ENCODE measurements at places on chromosomes 11 and 22.

- DNase-seq, result no peak
Measured at GRCh38 chr11:77204754-77205466, 76.9 kb downstream of the MYO7A start.

- no peak for DNase-seq
Measured at GRCh38 chr11:6320411-6321155, at the start of gene CAVIN3. Gene CAVIN3, minus strand, starts transcription at chr11:6320501. Its CDS starts 25 bp downstream, at chr11:6320476.

DNA sequence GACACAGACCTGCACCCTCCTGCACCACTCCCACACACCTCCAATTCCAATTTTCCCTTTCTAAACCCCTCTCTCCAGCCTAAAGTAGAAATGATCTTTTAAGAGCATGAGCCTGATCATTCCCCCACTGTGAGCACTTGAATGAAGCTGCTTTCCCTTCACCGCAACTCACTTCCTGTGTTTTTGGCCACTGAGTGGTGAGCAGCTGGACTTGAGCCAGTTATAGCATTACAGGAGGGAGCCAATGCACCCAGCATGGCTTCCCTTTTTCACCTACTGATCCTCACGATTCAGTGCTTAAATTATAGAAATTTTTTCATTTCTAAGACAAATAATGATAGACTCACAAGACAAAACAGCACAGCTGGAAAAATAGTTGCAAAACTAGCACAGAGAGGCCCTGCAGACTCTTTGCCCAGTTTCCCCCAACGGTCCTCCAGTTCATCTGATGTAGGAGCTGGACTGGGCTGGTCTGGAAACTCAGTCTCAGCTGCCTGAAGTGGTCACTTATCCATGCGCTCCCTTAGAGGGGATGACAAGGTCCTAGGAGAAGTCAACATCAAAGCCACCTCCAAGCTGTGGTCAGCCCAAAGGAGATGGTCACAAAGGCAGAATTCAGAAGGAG lies 9.7 kb upstream of the APOL4 start:
- DNase-seq, result no peak

GRCh38 chr11:61173456-61173855 lies 12.2 kb upstream of the VPS37C start:
- no peak for DNase-seq

DNA sequence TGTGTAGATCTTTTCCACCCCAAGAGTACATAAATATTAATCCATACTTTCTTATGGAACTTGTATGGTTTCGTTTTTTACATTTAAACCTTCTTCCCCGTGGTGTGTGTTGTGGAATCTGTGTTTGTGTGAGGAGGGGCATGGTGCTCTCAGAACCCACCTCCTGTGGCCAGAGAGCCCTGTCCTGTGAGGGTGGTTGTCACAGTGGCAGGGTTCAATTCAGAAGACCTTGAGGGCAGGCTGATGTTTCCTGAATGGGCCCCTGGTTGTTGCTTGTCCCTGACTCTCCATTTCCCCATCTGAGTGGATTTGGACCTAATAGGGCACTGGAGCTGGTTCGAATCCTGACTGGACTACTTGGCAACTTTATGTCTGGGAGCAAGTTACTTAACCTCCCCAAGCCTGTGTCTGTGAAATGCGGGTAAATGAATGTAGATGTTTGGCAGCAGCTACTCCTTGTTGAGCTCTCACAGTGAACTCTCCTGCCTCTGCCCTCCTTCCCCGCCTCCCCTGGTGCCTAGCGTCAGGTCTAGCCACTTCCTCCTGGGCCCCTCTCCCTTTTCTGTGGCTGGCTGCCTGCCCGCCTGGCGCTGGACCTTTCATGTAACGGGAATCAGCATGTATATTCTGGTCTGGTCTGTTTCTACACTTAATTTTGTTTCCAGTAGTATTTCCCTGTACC lies 7.3 kb downstream of the NEAT1 start:
- no peak for DNase-seq

- DNase-seq, result no peak
Measured at GRCh38 chr11:123173040-123173855, 21.8 kb downstream of the CLMP start.

DNA sequence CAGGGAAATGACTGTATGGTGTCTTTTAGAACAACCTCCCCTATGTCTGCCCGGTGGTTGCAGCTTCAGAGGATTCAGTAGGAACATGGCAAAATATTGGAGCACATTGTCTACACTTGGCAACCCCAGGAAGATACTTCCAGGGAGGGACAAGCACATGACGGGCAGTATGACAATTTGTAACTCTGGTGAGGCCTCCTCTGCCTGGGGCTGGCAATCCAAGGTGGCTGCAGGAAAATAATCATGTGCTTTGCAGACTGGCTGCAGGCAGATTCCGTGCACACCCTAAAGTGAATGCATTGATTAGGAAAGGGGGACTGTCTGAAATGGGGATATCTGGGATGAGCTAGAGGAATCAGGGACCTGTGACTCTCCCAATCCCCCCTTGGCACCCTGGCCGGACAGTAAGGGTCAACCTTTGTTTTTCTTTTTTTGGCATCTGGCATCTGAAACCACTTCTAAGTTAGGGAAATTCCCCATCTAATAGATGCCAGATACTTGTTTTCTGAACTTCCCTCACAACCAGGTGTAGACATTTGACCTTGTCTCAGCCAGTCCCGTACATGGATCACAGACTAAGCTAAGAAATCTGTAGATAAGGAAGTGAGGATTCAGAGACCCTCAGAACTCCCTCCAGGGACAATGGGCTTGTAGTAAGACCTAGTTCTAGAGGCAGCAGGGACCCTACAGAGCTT lies 10.5 kb upstream of the PHOX2A start:
- DNase-seq, result no peak

GRCh38 chr22:36204632-36205015 lies 3.0 kb upstream of the APOL4 start:
- no peak for DNase-seq

GRCh38 chr22:37819105-37819433 lies 4.1 kb upstream of the GALR3 start:
- no peak for DNase-seq

- DNase-seq, result no peak
Measured at GRCh38 chr11:128473636-128474035, 113.7 kb downstream of the ETS1 start.

DNA sequence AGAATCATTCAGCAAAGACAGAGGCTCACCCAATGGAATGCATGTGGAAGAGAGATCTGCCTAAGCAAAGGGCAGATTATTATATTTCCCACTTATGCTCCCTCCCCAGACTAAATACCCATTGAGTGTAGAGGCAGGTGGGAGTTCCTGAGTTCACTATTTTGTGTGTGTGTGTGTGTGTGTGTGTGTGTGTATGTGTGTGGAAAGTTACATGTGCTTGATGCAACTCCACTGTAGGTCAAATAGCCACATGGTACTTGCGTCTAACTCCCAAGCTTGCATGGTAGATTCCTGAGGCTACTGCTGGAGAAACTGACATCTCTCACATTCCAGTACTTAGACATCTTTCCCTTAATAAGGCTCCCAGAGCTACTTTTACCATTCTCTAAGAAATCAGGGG lies 3.4 kb upstream of the COPB1 start:
- no peak for DNase-seq
